ENCODE measurements at places on chromosomes 4 and X. TPM values are rescaled to one million over a fixed set of nuclear protein-coding genes. Genes with fewer than 3 reads are reported as not detected.

- no peaks in the 10 kb centered on the region for H3K27me3 ChIP-seq
- no peak for DNase-seq
- no peaks in the 10 kb centered on the region for H3K36me3 ChIP-seq
- no peak overlapping the region for H3K4me3 ChIP-seq
- no peaks in the 10 kb centered on the region for H3K4me1 ChIP-seq
Measured at GRCh38 chr4:40170588-40170987, 26.2 kb upstream of the RHOH start.

DNA sequence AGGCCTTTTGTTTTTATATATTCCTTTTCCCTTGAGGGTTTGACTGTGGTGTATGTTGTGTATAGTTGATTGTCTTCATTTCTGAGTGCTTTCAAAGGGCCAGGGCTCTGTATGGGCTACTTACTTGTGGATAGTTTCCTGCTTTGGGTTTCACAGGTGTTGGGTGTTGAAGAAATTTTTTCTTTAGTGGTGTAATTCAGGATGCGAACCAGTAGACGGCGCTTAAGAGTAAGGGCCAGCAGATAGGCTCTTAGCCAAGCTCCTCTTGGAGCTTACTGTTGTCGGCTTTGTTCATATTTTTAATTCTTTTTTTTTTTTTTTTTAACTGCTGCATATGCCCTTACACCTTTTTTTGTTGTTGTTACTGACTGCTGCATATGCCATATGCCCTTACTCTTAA lies 276.3 kb upstream of the GALNT7 start:
- DNase-seq: peak; percentile 30
- no peaks in the 10 kb centered on the region for H3K27me3 ChIP-seq
- H3K36me3 ChIP-seq: no peaks in the 10 kb centered on the region
- H3K4me3 ChIP-seq: no peak overlapping the region
- no peak overlapping the region for H3K27ac ChIP-seq

- no peaks in the 10 kb centered on the region for H3K27me3 ChIP-seq
- no peak overlapping the region for H3K4me3 ChIP-seq
- H3K4me1 ChIP-seq: no peaks in the 10 kb centered on the region
- H3K27ac ChIP-seq: no peak overlapping the region
- DNase-seq: no peak
Measured at GRCh38 chrX:8042304-8042703, 115.1 kb upstream of the PNPLA4 start.

The RAB33A gene
- total RNA-seq: not detected

DNA sequence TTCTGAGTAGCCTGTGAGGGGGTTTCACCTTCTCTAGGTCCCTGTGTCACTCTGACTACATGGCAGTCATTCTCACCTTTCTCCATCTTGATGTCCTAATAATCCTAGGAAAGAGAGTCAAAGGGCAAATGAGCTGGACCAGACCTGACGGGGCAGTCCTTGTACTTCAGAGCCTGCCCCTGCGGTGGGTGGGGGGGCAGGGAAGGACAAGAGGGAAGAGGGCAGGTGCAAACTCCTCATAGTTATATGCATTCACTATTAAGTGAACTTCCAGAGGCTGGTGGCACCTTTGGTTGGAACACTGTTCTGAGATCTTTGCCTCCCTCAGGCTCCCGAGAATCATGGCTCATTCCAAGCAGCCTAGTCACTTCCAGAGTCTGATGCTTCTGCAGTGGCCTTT lies at the start of gene AWAT1:
AWAT1 (plus strand) TSS at position 301 of the 400 bp plus-strand sequence; CDS start at position 342, 41 bp downstream.
- no peak for DNase-seq
- no peak within 1 kb of the TSS for H3K4me3 ChIP-seq
- no peaks in the 10 kb centered on the region for H3K36me3 ChIP-seq
- no peaks in the 10 kb centered on the region for H3K27me3 ChIP-seq
- H3K4me1 ChIP-seq: no peaks in the 10 kb centered on the region
- H3K27ac ChIP-seq: no peak within 1 kb of the TSS

The ADAMTS3 gene
- total RNA-seq: 6.7 TPM

GRCh38 chr4:6902318-6903042 lies 7.1 kb upstream of the TBC1D14 start:
- H3K4me3 ChIP-seq: no peak overlapping the region
- H3K27ac ChIP-seq: no peak overlapping the region
- H3K4me1 ChIP-seq: no peaks in the 10 kb centered on the region
- no peak for DNase-seq
- no peaks in the 10 kb centered on the region for H3K36me3 ChIP-seq
- H3K27me3 ChIP-seq: peaks cover 3% of the 10 kb centered on the region

The PPARGC1A gene
- 0.15 TPM for total RNA-seq

The MAOB gene
- not detected for total RNA-seq

DNA sequence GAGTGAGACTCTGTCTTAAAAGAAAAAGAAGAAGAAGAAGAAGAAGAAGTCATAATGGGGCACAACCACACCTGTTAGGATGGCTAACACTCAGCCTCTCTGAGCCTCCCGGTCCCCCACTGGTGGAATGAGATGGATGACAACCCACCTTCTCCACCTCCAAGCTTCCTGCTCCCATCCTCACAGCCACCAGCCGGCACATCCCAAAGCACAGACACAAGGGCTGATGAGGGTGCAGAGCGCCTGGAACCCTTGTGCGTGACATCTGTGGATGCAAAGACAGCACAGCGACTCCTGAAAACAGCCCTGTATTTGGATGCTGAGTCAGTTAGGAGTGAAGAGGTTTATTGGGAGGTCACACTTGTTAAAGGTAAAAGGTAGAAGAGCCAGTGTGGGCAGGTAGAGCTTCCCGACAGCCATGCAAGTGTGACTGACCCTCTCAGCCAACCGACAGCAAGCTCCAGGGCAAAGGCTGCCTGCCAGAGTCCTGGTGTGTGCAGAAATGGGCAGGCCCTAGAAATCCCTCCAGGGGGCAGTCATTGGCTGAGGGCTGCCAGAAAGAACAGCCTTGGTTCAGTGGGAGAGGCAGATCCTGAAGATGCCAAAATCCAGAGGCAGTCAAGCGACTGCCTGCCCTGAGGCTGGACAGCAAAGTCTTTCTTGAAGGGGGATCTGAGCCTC lies 26.6 kb upstream of the MAN2B2 start:
- peak; percentile 61 for DNase-seq
- H3K27me3 ChIP-seq: peaks cover 5% of the 10 kb centered on the region
- no peak overlapping the region for H3K4me3 ChIP-seq
- H3K36me3 ChIP-seq: no peaks in the 10 kb centered on the region
- H3K27ac ChIP-seq: no peak overlapping the region

GRCh38 chr4:182286931-182287330 lies 43.7 kb downstream of the TENM3 start:
- H3K4me1 ChIP-seq: no peaks in the 10 kb centered on the region
- no peaks in the 10 kb centered on the region for H3K36me3 ChIP-seq
- no peak for DNase-seq
- no peaks in the 10 kb centered on the region for H3K27me3 ChIP-seq

- no peaks in the 10 kb centered on the region for H3K27me3 ChIP-seq
- H3K36me3 ChIP-seq: no peaks in the 10 kb centered on the region
- no peak overlapping the region for H3K27ac ChIP-seq
- H3K4me1 ChIP-seq: peaks cover 44% of the 10 kb centered on the region
Measured at GRCh38 chrX:13285229-13285628, 34.6 kb downstream of the ATXN3L start.

DNA sequence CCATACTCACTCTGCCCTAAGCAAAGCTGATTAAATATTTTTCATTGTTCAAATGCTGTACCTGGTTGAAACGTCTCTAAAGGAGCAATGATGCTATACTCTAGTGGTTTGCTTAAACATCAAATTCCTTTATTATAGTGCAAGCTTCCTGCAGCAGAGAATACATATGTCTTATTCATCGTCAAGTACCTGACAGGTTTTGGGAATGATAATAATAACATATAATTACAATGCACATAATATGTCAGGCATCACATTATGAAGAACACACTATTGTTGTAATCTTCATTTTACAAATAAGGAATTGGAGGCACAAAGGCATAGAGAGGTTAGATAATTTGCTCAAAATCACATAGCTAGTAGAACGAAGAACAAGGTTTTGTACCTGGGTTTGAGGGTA lies 151.6 kb downstream of the GRIA2 start:
- no peak overlapping the region for H3K27ac ChIP-seq
- H3K4me3 ChIP-seq: no peak overlapping the region
- H3K4me1 ChIP-seq: no peaks in the 10 kb centered on the region
- no peaks in the 10 kb centered on the region for H3K27me3 ChIP-seq
- H3K36me3 ChIP-seq: no peaks in the 10 kb centered on the region

- no peaks in the 10 kb centered on the region for H3K4me1 ChIP-seq
- H3K27me3 ChIP-seq: no peaks in the 10 kb centered on the region
- no peaks in the 10 kb centered on the region for H3K36me3 ChIP-seq
- no peak for DNase-seq
- H3K27ac ChIP-seq: no peak overlapping the region
- H3K4me3 ChIP-seq: no peak overlapping the region
Measured at GRCh38 chr4:59222221-59222620, 1977.9 kb upstream of the ADGRL3 start.

The SSX2 gene
- not detected for total RNA-seq

- H3K4me3 ChIP-seq: no peak overlapping the region
- H3K36me3 ChIP-seq: no peaks in the 10 kb centered on the region
- H3K27ac ChIP-seq: no peak overlapping the region
Measured at GRCh38 chrX:136802515-136802914, 21.8 kb upstream of the ARHGEF6 start.

DNA sequence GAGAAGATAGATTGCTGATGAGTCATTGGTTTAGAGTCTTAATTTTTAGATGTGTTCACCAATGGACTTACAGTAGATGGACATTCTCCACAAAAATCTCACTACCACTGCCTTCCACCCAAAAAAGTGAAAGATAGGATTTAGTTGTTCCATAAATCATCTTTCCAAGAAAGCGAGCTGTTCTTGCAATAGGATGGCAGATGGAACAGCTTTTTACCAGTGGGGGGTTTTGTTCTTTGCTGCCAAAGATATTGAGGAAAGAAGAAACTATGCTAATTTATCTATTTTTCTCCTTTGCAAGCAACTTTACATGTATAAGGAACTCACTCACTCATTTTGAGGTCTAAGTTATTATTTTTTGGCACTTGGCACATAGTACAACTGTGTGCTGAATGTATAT lies 109.5 kb downstream of the ADGRL3 start:
- no peak for DNase-seq
- H3K4me3 ChIP-seq: no peak overlapping the region
- no peaks in the 10 kb centered on the region for H3K4me1 ChIP-seq
- H3K27me3 ChIP-seq: no peaks in the 10 kb centered on the region
- no peaks in the 10 kb centered on the region for H3K36me3 ChIP-seq

The TKTL2 gene
- total RNA-seq: not detected

DNA sequence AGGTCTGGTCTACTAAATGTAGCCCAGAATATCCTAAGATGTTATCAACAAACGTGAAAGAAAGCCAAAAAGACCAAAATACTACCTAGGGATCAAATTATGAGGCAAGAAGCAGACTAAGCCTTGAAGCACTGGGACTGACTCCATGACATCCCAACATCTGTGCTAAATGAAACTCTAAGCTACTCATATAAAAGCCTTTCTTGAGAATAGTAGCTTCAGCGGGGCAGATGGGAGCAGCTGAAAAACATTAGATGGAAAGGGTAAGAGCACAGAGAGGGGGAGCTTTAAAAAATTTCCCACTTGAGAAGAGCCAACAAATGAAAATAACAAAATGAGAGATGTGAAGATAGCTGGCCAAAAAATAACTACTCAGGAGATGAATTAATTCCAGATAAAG lies 81.7 kb downstream of the MAD2L1 start:
- no peak for DNase-seq
- no peak overlapping the region for H3K4me3 ChIP-seq
- H3K27ac ChIP-seq: no peak overlapping the region
- no peaks in the 10 kb centered on the region for H3K4me1 ChIP-seq
- no peaks in the 10 kb centered on the region for H3K36me3 ChIP-seq

DNA sequence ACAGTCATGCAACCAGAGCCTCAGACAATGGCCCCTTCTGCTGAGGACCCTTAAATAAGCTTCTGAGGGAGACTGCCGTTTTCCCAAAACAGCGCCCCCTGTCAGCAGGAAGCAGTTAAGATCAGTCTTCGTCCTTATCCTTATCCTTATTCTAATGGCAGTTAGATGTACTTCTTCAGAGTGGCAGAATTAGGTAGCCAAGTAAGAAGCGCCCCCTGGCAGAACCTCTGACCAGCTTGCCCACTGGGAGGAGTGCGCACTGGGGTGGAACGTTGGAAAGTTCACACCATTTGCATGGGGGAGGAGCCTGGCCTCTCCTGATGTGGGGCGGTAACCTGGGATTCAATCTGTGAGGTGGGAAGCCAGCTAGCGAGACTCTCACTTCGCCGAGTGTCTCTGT lies 133.6 kb upstream of the QRFPR start:
- no peaks in the 10 kb centered on the region for H3K36me3 ChIP-seq
- H3K4me3 ChIP-seq: no peak overlapping the region
- peak; percentile 9 for DNase-seq
- H3K27me3 ChIP-seq: no peaks in the 10 kb centered on the region
- no peak overlapping the region for H3K27ac ChIP-seq
- no peaks in the 10 kb centered on the region for H3K4me1 ChIP-seq

DNA sequence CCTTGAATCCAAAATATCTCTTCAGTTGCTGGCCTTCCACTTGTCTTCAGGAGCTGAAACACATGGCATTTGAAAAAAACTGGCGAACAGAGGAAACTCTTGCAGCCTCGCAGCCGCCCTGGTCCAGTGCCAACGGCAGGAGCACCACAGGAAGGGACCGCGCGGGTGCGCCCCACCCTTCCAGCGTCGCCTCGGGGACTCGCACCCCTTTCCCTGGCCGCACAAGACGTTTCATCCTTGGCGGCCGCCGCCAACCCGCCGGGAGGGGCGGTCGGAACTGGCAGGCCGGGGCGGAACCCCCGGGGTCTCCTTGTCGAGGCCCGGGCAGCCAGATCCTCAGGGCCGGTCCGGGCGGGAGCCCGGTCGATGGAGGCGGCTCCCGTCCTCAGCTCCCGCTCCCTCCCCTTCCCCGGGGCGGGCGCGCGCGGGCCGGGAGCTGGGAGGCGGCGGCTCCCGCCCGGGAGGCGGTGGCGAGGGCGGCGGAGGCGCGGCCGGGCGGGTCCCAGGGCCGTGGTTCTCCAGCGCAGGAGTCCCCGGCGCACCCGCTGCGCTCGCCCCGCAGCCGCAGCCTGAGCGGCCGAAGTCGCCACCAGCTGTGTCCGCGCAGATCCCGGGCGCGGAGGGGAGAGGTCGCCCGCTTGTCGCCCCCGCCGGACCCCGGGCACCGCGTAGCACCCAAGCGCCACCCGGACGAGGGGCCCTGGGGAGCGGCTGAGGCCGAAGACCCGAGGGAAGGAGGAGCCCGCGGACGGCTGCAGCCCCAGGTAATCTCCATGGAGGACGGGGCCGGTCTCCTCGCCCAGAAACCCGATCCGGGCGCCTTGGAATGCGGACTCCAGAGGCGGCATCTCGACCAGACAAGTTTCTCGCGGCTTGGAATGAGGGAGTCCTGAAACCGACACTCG lies 886 bp upstream of the NDST3 start:
- peak; percentile 89 for DNase-seq
- peak overlapping the region; percentile 82 for H3K27ac ChIP-seq
- H3K4me1 ChIP-seq: 0 out of 2 replicates have a peak, but pooled peaks cover 6% of the 10 kb centered on the region
- peak overlapping the region; percentile 78 for H3K4me3 ChIP-seq
- no peaks in the 10 kb centered on the region for H3K27me3 ChIP-seq
- H3K36me3 ChIP-seq: no peaks in the 10 kb centered on the region

DNA sequence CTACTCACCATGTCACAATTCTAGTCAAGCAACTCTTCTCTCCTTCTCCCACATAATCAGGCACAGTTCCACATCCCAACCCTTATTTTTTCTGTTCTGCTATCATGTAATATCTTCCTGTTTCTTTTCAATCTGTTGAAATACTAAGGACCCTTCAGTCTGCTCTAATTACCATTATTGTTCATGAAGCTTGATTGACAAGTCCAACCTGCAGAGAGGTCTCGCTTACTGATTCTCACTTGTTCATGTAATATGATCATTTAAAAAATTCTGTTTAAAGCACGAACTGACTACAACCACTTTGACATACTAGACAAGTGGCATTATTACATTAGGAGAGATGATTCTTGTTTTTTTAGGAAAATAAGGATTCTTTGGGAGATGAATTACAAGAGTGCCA lies 108.6 kb upstream of the MAD2L1 start:
- no peaks in the 10 kb centered on the region for H3K4me1 ChIP-seq
- H3K27me3 ChIP-seq: no peaks in the 10 kb centered on the region
- no peak overlapping the region for H3K27ac ChIP-seq
- no peak for DNase-seq
- H3K4me3 ChIP-seq: no peak overlapping the region

The GAGE1 gene
- total RNA-seq: not detected

All from SJCRH30 (cell line).